Common myeloid progenitor, CD34-positive (primary cell): ENCODE measurements at places on chromosomes 3 and 15.

- DNase-seq, result no peak
These were observed 216.5 kb downstream of the SNRPN start for GRCh38 chr15:25171111-25171811.

DNA sequence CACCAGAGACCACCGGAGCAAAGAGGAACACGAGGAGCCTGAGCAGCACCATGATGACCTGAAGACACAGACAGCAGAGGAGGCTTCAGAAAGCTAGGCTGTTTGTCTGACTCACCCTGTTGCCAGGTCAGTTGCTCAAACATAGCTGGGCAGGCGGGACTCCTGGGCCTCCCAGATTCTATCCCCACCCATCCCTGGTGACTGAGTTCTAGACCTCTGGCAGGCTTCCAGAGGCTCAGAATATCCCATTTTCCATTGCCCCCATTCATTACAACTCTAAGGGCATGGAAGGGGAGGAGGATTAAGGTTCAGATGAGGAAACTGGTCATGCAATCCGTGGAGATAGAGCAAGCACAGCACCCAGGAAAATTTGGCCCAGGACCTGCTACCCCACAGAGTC lies at the start of gene CDHR4:
Gene CDHR4 (minus strand): TSS at position 113 of the 400 bp plus-strand sequence. CDS start 61 bp downstream, at position 52.
- DNase-seq, result no peak

- no peak for DNase-seq
These were observed 245.0 kb downstream of the ZMAT3 start for GRCh38 chr3:178826435-178827123.

- DNase-seq, result no peak
These were observed 40.5 kb downstream of the TGM4 start for GRCh38 chr3:44914936-44915335.

- no peak for DNase-seq
These were observed 36.4 kb downstream of the EIF3J start for GRCh38 chr15:44573386-44573785.

DNA sequence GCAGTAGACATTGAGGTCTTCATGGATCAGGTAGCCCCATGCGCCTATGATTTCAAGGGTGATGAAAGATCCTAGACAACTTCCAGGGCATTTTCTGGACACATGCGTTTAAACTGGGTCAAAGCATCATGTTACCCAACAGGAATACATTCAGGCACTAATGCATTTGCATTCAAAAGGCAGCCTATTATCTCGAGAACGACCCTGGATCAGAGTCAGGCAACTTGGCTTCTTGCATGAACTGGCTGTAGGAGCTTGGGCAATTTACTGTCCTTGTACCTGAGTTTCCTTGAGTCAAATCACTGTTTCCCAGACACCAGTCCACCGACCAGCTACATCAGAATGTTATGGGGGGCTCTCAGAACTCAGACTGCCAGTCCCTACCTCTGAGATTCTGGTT lies 51.5 kb upstream of the CHST2 start:
- DNase-seq, result no peak

- DNase-seq, result no peak
These were observed 15.0 kb upstream of the C15orf61 start for GRCh38 chr15:67505675-67506572.

DNA sequence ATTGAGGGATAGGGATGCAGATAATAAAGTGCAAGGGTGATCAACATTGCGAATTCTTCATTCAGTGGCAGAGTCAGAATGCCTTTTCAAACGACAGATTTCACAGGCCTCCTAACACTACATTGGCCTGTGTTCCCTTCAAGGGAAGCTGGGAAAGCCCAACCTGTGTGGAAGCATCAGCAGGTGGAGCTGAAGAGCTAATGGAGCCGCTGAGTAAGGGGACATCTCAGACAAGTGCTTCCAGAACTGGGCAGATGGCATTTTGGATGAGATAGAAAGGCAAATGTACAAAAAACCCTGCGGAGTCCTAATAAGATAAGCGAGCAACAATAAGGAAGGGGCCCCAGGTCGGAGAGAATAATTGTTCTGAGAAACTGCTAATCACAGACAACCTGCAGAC lies 8.5 kb upstream of the SLC24A5 start:
- peak; percentile 15 for DNase-seq

DNA sequence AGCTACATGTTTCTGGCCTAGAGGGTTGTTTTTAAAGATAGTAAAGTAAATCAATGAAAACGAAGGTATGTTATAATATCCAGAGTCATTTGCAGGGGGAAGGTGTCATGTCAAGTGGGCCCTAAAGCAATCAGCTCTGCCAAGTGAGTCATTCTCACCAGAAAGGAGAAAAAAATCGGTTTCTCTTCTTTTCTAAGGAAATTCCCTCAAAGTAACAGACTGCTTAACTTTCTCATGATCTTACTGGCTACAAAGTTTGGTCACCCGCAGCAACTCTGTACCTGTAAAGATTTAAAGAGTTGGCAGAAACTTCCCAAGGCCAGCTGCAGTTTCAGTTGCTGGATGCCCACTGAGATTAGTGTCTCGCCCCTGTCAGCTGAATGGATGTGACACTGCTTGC lies 5.5 kb upstream of the FSIP1 start:
- DNase-seq, result peak; percentile 61

GRCh38 chr3:52891615-52892081 lies 5.7 kb downstream of the STIMATE start:
- DNase-seq, result peak; percentile 90

- DNase-seq, result no peak
These were observed 24.0 kb upstream of the AADAC start for GRCh38 chr3:151789853-151790463.

DNA sequence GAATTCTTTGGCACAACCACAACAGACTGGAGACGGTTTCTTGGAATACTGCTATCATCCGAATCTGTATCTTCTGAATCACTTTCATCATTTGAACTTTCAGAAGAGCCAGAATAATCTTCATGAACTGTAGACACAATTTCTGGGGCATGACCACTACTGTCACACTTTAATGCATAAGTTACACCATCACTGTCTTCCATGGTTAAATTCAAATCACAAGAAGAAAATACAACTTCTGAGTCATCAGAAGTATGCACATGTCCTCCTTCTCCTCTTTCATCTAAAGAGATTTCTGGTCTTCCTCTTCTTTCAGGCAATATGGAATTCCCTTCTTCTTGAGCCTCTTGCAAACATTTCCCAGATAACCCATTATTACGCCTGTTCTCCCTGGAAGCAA lies 42.5 kb downstream of the SETD2 start:
- DNase-seq, result no peak

DNA sequence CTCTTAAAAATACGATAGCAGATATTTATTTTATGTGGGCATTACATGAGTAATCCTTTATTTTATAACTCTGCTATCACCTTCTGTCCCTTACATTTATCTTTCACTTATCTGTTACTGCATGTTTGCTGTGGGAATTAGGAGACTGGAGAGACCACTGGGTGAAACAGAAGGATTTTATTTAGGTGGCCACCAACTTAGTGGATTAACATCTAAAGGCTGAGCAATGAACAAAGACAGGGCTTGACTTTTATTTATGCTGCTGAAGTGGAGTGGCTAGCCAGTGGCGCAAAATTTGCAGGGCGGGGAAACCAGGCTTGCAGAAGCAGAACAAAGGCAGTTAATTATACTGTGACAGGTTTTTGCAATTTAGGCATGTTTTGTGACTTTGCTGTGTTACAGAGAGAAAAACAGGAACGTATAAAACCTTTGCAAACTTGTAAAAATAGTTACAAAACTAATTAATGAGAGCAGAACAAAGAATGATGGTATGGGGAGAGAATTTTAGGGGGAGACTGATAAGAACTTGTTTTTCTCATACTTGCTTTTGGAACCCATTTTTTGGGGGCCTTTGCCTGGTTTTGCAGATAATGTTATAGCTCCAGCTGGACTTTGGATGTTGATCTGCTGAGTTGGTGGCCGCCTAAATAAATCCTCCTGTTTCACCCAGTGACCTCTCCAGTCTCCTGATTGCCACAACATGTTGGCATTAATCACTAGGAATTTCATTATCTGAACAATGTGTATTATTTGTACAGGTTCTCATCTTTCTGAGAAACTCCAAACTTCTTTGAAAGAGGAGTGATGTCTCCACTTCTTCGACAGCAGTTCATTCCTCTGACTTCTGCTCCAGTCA lies 18.0 kb downstream of the KLHL24 start:
- DNase-seq, result peak; percentile 40
